Cortex of kidney (tissue), 1 donor: ENCODE measurements at places on chromosomes 6 and 20.

DNA sequence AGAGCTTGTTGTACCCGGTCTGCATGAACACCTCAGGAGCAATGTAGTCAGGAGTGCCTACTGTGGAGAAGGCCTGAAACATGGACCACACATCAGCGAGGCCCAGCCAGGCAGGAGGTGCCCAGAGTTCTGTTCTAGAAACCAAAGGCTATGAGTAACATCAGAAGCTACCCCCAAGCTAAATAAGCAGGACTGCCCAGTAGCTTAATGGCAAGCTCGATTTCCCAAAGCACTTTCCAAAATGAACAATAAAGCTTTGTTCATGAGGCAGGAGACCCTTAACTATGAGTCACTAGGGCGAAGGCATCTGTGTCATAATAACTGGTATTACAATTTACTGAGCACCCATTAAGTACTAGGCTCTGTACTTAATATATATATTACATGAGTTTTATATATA, 47.4 kb downstream of the STK38 start:
- no peak for DNase-seq

- no peak for DNase-seq
Measured at GRCh38 chr6:99894815-99895214, 99.2 kb downstream of the MCHR2 start.

DNA sequence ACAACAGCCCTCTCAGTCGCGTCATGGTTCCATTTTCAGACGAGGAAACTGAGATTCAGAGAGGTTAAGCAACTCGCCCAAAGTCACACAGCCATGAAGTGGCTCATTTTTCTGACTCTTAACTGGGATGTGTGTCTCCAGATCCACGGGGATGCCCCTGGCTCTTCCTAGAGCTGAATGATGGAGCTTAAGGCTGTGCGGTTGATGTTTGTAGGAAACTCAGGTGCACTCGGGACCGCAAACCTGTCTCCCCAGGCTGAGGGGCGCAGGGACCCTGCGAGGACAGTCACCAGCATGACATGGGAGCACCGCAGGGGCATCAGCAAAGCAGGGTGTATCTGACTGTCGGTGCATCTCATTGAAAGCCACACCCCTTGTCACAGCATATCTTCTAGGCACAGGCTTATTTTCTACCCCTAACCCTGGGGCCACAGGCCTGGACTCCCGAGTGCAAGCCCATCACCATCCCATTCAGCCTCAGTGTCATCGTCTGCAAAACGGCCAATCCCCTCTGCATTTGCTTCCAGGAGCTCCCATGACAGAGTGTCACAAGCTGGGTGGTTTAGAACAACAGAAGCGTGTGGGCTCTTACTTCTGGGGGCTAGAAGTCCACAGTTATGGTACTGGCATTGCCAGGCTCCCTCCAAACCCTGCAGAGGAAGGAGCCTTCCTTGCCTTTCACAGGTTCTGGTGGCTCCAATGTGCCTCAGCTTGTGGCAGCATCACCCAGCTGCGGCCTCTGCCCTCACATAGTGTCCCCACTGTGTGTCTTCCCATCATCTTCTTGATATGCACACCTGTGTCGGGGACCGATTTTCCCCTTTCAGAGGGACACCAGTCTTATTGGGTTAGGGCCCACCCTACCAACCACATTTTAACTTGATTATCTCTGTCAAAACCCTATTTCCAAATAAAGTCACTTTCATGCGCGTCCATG, 9.9 kb upstream of the ARHGAP40 start:
- DNase-seq, result no peak

DNA sequence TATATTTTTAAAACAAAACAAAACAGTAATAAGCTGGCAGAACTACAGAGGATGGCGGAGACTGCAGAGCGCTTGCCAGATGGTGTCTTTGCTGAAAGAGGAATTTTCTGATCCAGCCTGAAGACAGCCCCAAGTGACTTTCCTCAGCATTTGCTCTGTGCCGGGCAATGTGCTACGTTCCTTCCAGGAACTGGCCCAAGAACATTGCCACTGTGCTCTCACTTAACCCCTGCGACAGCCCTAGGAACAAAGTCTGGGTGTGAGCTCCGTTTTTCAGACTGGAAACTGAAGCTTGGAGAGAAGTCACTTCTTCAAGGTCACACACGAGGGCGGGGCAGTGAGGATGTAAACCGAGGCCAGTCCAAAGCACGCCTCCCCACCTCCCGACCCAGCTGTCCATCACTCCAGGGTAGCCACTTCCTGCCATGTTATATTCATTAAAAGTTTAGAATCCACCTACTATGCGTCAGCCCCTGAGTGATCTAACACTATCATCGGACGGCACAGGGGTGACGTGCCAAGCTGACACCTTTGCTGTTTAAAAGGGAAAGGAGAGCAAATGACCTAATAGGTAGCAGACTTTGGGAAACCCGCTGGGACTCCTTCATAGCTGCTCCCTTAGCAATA, 22.3 kb upstream of the BMP7 start:
- DNase-seq, result no peak

- no peak for DNase-seq
Measured at GRCh38 chr20:59138114-59138748, 25.4 kb upstream of the ZNF831 start.

GRCh38 chr6:55617272-55617671, 38.3 kb upstream of the HMGCLL1 start:
- DNase-seq, result no peak

DNA sequence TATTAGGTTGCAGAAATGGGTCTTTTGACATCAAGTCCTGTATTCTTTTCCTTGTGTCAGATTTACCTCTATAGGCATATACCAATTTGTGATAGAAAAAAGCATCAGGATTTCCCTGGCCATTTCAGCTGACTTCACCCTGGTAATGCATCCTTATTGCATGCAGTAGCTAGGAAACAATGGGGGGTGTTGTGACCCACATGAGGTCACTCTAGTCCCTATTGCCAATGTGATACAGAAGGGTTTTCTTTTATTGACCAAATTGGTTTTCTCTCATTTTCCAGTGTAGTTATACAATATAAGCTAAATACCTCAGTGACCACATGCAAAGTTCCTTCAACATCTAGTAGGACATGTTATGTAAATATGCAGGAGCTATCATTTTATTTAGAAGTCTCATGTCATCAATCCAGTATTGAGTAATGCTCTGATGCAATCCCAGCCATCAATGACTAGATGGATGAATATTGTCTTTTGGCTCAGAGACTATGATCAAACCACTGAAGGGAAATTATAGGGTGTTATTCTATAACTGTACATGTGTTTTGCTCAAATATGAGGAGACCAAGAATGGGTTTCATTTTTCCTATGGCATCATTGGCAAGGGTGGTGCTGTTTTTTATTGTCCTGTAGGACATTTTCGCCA, 177.7 kb downstream of the KLHL32 start:
- DNase-seq, result no peak

GRCh38 chr6:167227984-167228383, 63.1 kb upstream of the UNC93A start:
- no peak for DNase-seq

DNA sequence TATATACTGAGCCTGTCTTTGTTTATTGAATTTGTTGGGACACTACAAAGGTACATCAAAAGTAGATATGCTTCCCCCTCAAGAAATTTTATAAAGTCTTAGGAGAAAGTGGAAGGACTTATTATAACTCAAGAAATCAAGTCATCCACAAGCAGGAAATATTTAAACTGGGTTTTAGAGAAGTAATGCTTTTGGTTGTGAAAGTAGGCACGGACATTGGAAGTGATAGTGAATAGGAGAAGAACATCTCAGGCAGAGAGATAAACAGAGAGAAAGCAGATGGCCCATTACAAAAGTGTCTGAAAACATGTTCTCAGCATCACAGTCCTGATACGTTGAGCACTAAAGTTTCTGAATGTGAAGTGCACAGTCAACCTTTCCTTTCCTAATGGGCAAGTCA, 415.6 kb upstream of the RNF217 start:
- DNase-seq, result no peak

- no peak for DNase-seq
Measured at GRCh38 chr20:35363190-35363589, 48.6 kb downstream of the UQCC1 start.

GRCh38 chr20:50588034-50588736, 78.0 kb downstream of the PTPN1 start:
- DNase-seq, result no peak

DNA sequence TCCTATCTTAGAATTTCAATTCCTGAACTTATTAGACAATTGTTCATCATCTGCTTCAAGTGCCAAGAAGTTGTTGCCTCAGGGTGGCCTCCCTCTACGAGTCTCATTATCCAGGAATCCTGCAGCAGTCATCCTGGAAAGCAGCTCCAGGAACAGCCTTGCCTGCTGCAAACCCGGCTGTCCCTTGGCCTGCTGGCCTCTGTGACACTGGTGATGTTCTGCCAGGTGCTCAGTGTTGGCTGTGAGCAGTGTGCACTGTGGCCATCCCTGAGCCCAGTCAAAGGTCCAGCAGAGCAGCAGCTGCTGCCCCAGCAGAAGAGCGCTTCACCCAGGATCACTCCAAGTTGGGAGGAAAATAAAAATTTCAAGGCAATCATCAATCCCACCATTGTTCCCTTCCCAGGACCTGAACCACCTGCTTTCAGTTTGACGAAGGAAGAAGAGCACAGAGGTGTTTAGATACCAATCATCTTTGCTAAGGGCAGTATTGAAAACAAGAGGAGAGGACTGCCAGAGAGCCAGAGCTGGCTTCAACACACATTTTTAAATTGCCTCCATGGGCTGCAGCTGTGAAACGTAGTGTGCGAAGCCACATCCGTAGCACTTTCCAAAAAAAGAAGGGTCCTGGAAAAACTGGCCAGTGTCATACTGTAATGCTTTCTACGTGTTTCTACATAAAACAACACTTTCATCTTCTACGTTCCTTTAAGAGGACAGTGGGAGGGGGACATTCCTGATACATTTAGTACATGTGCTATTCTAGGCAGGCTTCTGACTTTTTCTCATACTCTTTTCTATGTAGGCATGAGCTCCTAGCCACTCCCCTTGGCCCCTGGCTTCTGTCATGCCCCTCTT, 7.2 kb upstream of the FAM50B start:
- DNase-seq, result no peak

DNA sequence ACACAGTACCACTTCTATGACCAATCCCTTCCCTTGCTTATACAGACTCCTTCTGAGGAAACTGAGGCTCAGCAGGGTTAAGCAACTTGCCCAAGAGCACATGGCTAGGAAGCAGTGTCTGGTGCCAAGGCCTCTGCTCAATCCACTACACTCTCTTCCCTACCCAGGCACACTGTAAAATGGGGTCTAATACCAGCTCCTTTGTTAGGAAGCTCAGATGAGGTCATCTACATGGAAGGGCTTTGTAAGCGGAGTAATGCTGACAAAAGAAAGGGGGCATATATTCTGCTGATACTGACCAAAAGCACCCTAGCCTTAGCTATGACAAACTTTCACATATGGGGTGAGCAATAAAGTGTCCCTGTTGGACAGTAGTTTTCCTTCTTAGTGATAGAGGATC, 9.1 kb downstream of the TRIM26 start:
- DNase-seq, result no peak

DNA sequence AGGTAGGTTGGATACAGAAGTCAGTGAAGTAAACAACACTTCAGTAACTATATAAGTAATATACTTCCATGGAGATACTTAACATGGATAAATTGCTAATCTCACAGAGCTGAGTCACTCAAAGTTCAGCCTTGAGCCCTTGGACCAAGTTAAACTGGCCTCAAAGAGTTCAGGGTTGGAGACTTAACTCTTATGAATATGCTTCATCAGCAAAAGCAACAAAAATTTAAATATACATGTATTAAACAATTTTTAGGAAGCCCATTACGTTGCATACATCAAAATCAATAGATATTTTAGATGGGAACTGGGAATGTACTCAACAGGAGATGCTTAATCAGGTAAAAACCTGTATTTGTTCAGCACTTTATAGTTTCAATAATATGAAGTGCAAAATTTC, 12.2 kb downstream of the MTCL3 start:
- no peak for DNase-seq

DNA sequence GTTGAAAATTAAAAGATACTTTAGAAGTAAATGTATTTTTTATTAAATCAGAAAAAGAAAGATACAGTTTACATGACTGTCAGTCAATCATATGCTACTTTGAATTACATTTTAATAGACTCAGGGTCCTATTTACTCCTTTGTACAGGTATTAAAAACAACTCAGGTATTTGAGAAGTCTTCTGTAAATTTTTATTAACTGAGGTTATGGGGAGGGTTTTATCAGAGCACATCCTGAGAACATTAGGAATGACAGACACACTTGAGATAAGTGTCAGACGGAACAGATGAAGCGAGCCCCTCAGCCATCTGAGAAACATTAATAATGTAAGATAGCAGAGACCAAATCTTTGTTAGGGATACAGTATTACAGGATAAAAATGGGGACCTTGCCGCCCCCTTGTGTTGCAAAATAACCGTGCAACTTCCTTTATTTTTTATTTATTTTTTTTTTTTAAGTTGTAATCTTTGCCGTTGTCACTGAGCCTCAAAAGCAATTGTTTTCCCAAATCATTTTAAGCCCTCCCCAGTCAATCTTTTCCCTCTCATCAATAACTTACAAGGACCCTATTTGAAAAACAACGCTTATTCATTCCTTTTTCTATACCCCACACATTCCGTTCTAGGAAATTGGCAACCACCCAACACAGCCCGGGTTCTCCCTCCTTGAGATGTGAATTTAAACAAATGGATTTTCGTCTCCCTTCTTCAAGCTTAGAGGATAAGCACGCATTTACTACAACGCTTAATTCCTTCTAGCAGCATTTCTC, 126.7 kb downstream of the BCAS1 start:
- DNase-seq, result no peak

DNA sequence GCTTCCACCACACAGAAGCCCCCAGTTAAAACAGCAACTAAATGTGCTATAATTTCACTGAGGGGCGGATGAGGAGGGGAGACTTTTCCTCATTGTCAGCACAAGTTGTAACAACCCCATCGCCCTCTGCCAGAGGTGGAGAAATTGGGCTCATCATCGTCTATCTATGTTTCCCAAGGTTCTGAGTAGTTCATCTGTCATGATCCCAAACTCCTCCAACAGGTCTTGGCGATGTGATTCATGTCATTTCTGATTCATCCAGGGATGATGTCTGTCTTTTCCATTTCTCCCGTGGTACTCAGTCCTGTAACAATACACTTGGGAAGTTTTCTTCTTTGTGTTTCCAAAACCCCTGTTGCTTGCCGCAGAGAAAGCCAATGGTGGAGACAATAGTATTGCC, 51.0 kb downstream of the TFAP2A start:
- no peak for DNase-seq

DNA sequence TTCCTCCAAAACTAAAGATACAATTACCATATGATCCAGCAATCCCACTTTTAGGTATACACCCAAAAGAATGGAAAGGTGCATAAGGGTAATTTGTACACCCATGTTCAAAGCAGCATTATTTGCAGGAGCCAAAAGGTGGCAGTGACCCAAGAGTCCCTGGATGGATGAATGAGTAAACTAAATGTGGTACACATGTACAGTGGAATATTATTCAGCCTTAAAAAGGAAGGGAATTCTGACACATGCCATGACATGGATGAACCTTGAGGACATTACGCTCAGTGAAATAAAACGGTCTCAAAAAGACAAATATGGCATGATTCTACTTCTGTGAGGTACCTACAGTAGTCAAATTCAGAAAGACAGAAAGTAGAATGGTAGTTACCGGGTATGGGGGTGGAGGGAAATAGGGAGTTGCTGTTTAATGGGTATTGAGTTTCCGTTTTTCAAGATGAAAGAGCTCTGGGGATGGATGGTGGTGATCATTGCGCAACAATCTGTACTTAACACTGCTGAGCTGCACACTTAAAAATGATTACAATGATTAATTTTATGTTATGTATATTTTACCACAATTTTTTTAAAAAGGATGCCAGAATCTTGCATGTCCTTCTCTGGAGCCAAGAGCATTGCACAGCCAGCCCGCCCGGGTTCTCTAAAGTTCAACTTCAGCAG, 518.9 kb upstream of the JARID2 start:
- DNase-seq, result no peak

- no peak for DNase-seq
Measured at GRCh38 chr6:154301839-154302752, 54.5 kb downstream of the IPCEF1 start.
